NCI-H2029 treated with DMSO at 0.1 percent for 48 hours (cell line): ENCODE measurements at places on chromosomes 2 and 18.

DNA sequence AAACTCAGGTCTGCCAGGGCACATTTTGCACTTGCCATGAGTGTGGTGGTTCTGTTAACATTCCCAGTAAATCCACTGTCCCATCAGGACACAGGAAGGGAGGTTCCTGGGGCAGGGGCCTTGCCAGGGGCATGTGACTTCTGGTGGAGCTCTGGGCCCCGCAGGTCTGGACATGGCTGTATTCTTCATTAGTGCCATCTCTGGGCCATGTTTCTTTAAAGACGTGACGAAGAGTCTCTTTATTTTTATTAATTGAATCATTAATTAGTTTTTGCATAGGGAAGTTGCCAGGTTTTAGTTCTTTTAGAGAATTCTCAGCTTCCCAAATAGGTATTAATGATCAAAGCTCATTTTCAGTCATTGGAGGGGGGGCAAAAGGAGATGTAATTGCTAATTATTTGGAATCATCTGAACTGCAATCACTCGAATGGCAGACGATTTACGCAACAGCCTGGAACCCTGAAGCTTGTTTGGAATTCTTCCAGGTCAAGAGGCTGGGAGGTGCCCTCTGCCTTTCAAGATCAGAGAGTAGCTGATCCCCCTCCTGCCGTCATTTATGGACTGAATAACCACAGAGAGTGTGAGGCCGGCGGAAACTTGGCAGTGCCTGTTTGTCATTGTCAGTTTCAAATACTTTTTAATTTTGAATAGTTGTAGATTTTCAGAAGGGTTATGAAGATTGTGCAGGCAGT is 106.2 kb downstream of the RTP5 start:
- DNase-seq, result no peak

- no peak for DNase-seq
These were observed 133.8 kb upstream of the SCN7A start for GRCh38 chr2:166627893-166628292.

GRCh38 chr18:45009756-45010155 is 329.1 kb downstream of the SETBP1 start:
- no peak for DNase-seq

- DNase-seq, result peak; percentile 39
These were observed 112.8 kb downstream of the UPP2 start for GRCh38 chr2:158214431-158214830.

- DNase-seq, result no peak
These were observed 338.8 kb downstream of the AGPS start for GRCh38 chr2:177731384-177731783.

DNA sequence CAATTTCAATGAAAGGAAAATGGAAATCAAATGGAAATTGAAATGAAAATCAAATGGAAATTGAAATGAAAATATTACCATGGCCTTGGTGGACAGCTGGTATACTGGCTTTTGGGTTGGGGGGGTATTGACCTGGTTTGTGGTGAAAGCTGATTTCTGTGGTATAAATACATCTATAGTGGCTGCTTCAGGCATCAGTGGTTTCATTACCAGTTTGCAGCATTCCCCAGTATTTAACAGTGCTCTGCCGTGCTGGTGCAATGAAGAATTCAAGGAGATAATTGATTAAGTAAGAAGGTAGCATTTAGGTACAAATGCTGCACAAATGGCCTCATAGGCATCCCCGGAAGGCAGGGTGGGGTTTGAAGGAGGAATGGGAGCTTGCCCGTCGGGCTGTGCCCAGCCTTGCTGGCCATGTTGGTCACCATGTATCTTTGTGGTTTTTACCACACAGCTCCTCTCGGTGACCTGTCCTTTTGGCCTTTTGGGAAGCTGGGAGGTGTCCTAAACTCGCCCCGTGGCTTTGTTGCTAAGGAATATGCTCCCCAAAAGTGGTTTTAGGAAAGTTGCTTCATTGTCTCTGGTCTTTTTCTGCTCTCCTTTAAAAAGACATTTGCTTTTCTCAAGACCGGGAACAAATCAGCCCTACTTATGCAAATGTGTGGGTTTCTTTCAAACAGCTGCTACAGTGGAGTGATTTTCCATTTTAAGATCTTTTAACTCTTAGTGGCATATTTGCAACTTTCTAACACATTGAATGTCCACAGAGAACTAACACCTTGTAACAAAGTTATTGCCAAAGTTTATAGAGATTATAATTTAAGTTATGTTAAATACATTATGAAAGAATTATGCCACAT is 28.6 kb downstream of the SNTG2 start:
- DNase-seq, result no peak

DNA sequence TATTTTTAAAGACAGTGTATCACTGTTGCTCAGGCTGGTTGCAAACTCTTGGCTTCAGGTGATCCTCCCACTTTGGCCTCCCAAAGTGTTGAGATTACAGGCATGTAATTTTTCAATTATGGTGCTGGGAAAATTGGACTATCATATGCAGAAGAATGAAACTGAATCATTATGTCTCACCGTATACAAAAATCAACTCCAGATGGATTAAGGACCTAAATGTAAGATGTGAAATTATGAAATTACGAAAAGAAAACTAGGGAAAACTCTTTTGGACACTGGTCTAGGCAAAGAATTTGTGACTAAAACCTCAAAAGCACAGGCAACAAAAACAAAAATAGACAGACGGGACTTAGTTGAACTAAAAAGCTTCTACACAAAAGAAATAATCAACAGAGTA is 31.2 kb downstream of the MAP3K2 start:
- no peak for DNase-seq

DNA sequence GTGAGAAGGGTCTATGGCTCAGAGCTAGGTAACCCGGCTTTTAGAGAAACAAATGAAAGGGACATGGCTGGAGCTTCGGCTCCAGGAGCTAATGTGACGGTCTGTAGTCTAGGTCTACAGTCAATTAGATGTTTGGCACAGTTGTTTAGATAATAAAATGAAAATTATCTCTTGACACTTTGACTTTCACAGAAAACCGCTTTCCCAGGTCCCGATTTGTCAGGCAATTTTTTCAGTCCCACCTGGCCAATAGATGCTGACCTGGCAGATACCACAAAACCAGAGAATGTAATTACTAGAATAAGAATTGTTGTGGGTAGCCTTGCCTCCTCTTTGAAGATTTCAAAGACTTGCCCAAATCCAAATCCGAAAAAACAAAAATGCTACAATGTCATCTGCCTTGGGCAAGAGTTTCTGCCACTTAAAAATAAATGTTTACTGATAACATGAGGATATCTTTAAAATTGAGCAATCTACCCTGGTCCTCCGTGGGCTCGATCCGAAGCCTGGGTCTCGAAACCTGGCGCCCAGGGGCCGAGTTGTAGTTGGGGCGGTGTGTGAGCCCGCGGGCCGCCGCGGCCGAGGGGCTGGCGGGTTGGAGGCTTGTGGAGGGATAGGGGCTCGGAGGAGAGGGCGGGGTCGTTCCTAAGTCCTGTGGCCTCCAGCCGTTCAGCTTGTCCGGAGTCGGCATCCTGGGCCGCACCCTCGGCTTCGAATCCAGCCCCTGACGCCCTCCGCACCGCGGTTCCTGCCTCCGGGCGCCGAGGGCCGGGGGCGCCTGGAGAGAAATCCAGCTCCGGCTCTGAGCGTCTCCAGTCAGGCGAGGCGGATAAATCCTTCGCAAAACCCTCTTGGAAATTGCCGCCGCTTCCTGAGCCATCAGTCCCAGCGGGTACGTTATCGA is 2.3 kb downstream of the EMX1 start:
- DNase-seq, result no peak
